Stomach (tissue), 19 donors: ENCODE measurements at places on chromosomes 13 and 19. TPM values are rescaled to one million over a fixed set of nuclear protein-coding genes. Genes with fewer than 3 reads are reported as not detected.

Gene ZNF492
- not detected for polyA plus RNA-seq

DNA sequence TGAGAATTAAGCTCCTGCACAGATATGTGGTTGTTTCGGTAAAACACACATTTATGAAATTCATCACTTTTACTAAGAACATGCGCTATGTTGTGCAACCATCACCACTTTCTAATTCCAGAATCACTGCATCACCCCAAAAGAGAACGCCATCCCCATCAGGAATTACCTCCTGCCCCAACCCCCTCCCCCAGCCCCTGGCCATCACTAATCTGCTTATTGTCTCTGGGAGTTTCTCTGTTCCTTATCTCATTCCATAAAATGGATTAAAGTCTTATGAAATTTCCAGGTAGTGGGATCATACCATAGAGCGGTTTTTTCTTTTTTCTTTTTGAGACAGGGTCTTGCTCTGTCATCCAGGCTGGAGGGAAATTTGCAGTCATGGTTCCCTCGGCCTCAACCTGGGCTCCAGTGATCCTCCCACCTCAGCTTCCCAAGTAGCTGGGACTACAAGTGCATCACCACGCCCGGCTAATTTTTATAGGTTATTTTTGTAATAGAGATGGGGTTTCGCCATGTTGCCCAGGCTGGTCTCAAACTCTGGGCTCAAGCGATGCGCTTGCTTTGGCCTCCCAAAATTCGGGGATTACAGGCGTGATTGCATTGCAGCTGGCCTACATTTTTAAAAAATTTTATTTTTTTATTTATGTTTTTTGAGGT is 3.5 kb downstream of the ZSCAN5B start:
- no peaks in the 10 kb centered on the region for H3K36me3 ChIP-seq
- DNase-seq, result no peak
- H3K4me1 ChIP-seq, result no peaks in the 10 kb centered on the region
- H3K27ac ChIP-seq, result no peak overlapping the region

GRCh38 chr19:1101337-1101698 is 2.5 kb upstream of the GPX4 start:
- H3K4me1 ChIP-seq, result peaks cover 67% of the 10 kb centered on the region
- peak; percentile 44 for DNase-seq
- peaks cover 3% of the 10 kb centered on the region for H3K36me3 ChIP-seq

Gene ATXN8OS
- polyA plus RNA-seq, result not detected

DNA sequence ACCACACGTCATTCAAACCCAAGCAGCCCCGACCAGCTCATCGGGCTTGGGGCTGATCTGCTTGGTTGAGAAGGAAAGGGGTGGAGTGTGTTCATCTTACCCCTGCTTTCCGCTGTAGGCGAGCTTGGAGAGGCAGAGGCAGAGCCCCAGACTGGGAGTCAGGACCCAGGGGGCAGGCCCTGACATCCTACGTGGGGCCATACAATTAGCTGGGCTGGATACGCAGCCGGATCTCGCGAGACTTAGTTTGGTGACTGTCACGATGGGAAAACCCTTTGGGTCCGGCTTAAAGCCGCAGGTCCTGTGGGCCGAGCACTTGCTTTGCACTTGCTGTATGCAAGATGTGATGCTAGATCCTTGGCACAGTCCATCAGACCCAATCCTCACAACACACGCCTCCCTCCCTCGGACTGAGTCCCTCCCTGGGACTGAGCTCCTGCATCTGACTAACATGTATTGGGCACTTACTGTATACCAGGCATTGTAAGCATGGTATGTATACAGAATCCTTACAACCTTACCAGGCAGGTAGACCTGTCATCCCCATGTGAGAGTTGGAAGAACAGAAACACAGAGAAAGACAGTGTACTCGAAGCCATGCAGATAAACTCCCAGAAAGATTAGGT is 3.7 kb downstream of the CEACAM16 start:
- no peaks in the 10 kb centered on the region for H3K4me1 ChIP-seq
- no peaks in the 10 kb centered on the region for H3K27me3 ChIP-seq
- no peak overlapping the region for H3K4me3 ChIP-seq
- H3K27ac ChIP-seq, result no peak overlapping the region
- no peak for DNase-seq
